ENCODE measurements at places on chromosomes 3 and 15.

DNA sequence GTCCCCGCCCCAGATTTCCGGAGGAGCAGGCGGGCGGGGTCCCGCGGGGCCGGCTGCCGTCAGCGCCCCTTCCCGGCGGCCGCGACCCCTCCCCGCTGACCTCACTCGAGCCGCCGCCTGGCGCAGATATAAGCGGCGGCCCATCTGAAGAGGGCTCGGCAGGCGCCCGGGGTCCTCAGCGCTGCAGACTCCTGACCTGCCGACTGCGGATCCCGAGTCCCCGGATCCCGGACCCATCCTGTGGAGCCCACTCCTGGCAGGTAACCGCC, at the start of gene TRH:
Gene TRH (plus strand): TSS at position 157 of the 269 bp plus-strand sequence. CDS start 1,097 bp downstream, outside the sequence.
- DNase-seq = no peak

DNA sequence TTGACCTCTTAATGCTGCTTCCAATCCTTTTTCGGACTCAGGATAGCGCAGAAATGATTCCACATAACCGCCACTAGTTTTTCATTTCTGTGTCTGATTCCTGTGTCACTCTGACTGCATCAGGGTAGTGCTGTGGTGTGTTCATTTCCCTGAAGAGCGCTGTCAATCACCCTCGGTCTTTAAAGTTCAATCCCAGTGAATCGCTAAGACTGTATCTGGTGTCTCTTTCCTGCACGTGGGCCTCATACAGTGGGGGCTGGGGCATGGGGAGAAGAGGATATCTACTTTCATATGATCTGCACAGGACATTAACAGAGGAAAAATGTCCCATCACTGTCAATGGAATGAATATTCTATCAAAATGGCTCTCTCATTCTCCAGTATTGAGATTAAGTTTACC, 32.9 kb upstream of the BNIP2 start:
- DNase-seq = no peak

DNA sequence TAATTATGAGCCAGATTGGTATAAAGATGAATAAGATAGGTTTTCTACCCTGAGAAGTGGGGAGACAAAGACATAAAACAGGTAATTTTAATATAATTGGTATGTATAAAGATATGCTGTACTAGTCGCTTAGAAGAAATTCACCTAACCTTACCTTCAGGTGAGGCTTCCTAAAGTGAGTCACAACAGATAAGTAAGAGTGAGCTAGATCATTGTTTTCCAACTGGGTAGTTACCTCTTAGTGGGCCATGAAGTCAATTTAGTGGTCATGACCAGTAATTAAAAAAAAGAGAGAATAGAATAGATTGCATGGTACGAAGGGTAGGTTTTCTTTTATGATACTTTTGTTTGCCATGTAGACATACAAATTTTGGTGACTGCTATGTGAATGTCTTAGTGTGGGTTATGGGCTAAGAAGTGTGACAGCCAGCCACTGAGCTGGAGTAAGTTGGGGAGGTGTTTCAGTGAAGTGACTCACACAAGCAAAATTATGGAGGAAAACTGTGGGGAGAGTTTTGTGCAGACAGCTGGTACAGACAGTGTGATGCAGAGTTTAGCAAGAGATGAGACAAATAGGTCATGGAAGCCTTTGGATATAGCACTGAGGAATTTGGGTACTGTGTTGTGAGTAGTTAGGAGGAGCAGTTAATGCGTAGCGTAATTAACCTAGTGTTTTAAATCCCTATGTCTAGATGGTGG, 8.2 kb downstream of the TRNT1 start:
- DNase-seq = no peak

- DNase-seq = no peak
These were observed 260.5 kb downstream of the C3orf38 start for GRCh38 chr3:88410259-88410658.

DNA sequence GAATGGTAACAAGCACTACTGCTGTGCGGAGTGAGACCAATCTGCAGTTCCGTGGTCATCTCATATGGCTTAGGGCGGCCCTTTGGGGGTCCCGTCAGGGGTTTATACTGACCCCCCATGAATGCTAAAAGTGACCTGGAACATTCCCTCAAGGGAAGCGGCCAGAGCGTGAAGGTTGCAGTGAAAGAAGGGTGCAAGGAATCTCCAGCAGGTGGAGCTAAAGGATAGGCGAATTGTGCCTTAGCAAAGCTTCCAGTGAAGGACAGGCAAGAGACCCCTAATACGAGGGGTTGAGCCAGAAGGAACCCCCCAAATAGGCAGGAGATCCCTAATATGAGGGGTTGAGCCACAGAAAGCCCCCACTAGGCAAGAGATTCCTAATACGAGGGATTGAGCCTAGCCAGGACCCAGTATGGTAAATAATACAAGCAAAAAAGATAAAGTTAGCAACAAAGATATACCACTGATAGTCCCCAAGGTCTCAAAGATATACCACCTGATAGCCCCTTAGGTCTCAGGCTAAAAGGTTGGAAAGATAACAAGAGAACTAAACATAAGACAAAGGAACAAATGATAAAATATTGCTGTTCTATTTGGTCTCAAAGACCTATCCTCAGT, 32.8 kb downstream of the ZNF589 start:
- DNase-seq = peak; percentile 39

DNA sequence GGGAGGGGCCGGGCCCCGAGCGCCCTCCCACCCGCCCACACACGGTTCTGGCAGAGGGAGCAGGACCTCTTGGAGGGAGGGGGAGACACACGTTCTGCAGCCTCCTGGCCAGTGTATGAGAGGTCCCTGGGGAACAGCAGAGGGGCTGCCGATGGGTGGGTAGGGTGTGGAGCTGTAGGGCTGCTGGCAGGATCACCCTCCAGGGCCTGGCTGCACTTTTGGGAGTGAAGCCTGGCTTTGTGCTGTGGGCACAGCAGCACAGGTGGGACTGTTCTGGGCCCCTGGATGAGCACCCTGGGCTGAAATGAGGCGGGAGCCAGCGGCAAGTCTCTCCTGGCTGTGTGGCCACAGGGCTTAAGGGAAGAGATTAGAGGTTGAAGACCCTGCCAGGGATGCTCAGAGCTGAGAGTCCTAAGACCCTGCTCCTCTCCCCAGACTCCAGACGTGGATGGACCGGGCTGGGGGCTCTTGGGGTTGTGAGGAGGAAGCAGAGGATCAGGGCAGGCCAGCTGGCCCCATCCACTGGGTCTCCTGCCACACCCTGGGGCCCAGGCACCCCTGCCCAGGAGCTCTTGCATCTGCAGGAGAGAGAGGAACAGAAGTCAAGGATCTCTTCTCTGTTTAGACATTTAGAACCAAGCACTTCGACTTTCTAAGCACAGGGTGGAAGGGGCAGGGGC, 45.2 kb downstream of the RGMA start:
- no peak for DNase-seq

GRCh38 chr3:39108200-39108710, 775 bp downstream of the TTC21A start:
- no peak for DNase-seq

- no peak for DNase-seq
These were observed 1000.9 kb downstream of the TUSC7 start for GRCh38 chr3:117710501-117710900.
